ENCODE measurements at places on chromosomes 1 and 21. TPM values are rescaled to one million over a fixed set of nuclear protein-coding genes. Genes with fewer than 3 reads are reported as not detected.

The LRRN2 gene
- total RNA-seq = 0.28 TPM

The RCC2 gene
- total RNA-seq = 32.9 TPM

The CHIA gene
- total RNA-seq = not detected

The ZNF670 gene
- total RNA-seq = 1.4 TPM

The LRRC3 gene
- under 0.01 TPM for total RNA-seq

The SPRR2F gene
- total RNA-seq = not detected
